ENCODE measurements at places on chromosomes 3 and 15. TPM values are rescaled to one million over a fixed set of nuclear protein-coding genes. Genes with fewer than 3 reads are reported as not detected.

LDHAL6B gene
- not detected for total RNA-seq

ENTPD3 gene
- 0.29 TPM for total RNA-seq

ATP13A4 gene
- total RNA-seq, result 0.86 TPM

ALS2CL gene
- 8.9 TPM for total RNA-seq

LEKR1 gene
- 0.70 TPM for total RNA-seq

KCNMB3 gene
- 2.4 TPM for total RNA-seq

FBXL2 gene
- total RNA-seq, result 11.8 TPM

HESX1 gene
- 10.6 TPM for total RNA-seq

STAB1 gene
- 0.32 TPM for total RNA-seq
